ENCODE measurements at places on chromosomes 5 and 9.

- no peak for DNase-seq
Observed at GRCh38 chr5:128053291-128053954, 30.1 kb upstream of the SLC12A2 start.

- DNase-seq: no peak
Observed at GRCh38 chr5:61346511-61346910, 14.5 kb downstream of the ZSWIM6 start.

DNA sequence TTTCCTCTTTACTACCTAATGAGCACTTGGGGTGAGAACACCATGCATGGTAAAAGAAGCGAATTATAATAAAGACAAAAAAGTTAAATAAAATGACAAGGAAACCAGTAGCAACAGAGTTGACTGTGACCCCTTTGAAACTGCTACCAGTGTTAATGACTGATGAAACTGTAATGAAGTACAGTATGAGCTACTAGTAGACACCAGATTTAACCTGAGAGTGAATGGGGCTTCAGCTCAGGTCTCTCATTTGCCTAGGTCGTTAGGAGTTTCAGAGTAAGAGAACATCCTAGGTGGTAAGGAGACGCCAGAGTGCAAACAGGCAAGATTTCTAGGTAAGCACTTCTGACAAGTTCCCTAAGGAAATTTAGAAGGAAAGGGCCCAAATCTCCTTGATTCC, 346.4 kb downstream of the BNC2 start:
- DNase-seq: no peak

- DNase-seq: no peak
Observed at GRCh38 chr5:160303690-160304089, 8.7 kb downstream of the CCNJL start.

DNA sequence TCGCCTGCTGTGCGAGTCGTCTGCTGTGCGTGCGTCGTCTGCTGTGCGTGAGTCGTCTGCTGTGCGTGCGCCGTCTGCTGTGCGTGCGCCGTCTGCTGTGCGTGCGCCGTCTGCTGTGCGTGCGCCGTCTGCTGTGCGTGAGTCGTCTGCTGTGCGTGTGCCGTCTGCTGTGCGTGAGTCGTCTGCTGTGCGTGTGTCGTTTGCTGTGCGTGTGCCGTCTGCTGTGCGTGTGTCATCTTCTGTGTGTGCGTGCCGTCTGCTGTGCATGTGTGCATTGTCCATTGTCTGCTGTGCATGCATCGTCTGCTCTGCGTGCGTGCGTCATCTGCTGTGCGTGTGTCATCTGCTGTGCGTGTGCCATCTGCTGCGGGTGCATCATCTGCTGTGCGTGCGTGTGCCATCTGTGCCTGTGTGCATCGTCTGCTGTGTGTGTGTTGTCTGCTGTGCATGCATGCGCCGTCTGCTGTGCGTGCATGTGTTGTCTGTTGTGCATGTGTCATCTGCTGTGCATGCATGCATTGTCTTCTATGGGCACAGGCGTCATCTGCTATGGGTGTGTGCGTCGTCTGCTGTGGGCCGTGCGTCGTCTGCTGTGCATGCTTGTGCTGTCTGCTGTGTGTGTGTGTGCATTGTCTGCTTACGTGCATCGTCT, 68.6 kb upstream of the IRX4 start:
- no peak for DNase-seq

GRCh38 chr5:52997424-52997823, 8.3 kb downstream of the ITGA2 start:
- no peak for DNase-seq

DNA sequence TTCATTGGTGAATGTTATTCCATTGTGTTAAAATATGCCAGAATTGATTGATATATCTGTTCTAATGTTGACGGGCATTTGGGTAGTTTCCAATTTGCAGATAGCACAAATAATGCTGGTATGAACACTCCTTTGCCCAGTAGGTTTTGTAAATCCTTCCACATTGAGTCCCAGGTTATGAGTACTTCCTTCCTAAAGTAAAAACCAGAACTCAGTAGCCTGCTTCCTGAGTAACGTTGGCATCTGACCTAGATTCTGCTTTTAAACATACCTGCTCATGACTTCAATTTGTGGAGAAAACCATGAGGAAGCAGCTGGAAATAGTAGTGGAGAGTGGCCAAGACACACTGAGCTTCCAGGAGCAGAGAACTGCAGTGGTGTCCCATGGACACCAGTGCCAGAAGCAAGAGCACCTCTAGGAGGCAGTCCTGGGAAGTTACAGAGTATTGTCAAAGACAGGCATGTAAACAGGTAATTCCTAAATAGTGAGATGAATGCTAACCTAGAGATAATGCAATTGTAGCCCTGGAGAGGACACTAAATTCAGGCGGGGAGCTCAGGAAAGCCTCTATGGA, 24.3 kb upstream of the RASGRF2 start:
- no peak for DNase-seq

DNA sequence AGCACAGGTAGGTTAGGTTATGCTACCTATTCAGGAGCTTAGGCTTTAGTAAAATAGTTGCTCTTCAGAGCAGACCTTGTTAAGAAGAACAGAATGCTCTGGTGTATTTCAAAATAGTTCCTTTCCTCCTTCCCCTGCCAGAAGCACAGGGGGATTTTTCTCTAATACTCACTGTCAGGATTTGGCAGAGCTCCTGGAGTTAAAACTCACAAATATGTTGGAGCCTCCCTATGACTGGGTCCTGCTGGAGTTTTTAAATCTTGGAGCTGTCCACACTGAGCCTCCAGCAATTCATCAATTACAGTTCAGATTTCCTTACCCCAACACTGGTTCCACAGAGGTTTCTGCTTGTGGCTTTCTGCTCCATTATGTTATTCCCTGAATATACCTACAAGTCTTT, 1233.8 kb upstream of the WWC1 start:
- DNase-seq: no peak

- DNase-seq: peak; percentile 48
Observed at GRCh38 chr5:177389241-177390169, 5.3 kb downstream of the SLC34A1 start.

DNA sequence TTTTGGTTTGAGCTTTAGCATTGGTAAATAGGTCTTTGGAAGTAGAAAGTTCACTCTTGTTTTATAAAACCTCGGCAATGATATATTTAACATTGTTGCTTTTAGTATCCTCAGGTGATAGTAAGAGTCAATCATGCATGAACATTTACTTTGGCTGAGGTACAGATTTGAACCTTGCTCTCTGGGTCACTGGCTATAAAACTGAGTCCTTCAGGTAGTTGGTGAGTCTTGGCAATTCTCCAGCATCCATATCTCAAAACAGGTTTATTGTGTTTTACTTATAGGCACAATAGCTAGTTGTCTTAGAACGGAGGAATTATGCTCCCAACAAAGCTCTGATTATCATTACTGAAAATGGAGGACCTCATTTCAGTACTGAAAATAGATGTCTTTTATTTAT, 75.1 kb downstream of the MAT2B start:
- no peak for DNase-seq

DNA sequence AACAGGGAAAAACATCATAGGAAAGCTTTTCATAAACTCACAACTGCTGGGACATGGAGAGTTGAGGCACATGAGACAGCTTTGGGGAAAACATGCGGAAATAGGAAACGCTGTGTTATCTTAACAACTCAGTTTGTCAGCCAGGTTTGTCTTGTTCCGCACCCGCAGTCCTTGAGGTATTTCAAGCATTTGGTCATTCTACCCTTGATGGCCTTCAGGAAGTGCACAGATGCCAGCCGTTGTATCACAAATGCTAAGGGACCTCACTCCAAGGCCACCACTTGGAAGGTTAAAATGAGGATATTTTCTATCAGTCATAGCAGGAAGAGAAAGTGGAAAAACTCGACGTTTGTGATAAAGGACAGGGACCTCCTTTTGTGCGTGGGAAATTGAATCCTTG, 83.8 kb downstream of the TRIO start:
- no peak for DNase-seq

DNA sequence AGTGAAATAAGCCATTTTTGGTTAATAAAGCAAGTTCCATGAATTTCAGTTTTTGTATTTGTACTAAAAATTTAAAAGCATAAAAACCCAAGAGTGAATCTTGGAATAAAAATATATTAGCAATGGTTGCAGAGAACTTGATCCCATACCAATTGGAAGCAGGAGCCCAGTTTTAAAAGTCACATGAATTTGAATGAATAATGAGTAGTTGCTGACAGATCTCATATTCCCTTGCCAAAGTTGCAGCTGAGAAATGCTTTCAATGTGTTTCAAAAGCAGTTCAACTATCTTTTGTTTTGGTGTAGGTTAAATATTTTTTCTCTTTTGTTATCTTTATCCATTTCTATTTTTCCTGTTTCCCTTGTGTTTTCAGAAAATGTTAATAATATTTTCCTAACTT, 818.6 kb downstream of the CDH18 start:
- DNase-seq: no peak

GRCh38 chr5:56496581-56497063, 263.5 kb upstream of the ANKRD55 start:
- no peak for DNase-seq

- DNase-seq: peak; percentile 81
Observed at GRCh38 chr9:137240318-137240840, 708 bp upstream of the TUBB4B start.

DNA sequence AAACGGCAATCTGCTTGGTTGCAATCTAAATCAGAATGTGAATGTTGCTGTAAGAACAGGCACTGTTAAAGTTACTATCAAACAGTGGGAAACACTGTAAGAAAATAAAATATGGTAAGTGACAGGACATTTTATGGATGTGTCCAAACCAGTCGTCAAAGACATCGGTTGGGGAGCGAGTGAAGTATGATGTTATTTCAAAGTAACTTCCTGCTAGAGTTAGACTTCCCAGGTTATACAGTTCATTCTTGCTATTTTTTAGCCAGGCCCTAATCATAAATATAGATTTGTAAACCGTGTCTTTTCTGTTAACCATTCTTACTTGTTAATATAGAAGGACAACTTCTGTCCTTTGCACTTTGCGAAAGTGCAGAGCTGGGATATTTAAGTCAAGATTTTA, 30.2 kb downstream of the LIX1 start:
- DNase-seq: no peak

DNA sequence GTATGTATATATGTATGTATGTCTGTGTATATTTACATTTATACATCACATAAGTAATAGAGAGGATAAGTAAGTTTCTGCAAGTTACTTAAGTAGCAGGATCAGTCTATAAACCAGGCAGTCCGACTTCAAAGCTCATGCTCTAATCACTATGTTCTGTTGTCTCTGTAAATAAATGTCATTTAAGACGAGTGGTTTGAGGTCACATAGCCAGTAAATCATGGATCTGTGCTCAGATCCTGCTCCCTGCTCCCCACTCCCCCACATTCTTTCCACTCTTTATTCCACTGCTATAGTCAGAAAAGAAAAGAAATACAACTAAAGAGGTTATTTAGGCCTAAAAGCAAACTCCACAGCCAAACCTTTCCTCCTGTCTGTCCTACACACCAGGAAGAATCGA, 90.4 kb downstream of the SERINC5 start:
- DNase-seq: no peak

- peak; percentile 74 for DNase-seq
Observed at GRCh38 chr9:68802525-68803015, 97.5 kb downstream of the PIP5K1B start.

- DNase-seq: no peak
Observed at GRCh38 chr5:172545291-172545801, 91.0 kb upstream of the SH3PXD2B start.

DNA sequence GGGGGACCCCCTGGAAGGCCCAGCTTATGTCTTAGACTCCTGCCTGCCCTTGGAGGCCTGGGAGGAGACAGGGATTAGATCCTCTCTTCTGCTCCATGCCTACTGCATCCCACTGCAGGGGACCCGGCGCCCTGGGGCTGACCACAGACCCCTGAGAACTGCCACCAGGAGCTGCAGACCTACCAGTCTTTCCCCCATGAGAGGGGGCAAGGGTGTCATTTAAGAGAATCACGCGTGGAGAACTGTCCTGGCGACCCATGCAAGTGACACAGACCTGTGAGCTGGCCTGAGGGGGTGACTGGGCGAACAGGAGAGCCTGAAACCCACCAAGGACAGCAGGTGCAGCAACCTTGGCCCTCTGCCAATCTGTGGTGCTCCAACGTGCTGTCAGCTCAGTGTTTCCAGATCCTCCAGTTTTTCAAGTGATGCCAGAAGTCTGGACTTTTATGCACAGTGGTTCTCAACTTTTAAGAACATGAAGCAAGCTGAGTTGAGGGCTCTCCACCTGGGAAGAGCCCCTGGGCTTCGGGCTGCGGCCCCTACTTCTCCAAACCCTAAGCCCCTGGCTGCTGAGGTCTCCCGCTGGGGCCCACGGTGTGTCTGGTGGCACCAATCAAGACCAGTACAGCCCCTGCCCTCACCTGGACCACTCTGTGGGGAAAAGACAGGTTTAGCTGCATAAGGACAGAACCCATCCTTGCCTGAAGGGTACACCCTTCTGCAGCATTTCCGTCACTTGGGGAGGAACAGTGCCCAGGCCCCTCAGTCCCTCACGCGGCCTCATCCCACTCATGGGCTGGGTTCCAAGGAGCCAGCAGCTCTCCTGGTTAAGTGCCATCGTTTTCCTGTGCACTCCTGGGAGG, 18.2 kb downstream of the GFPT2 start:
- DNase-seq: no peak

- no peak for DNase-seq
Observed at GRCh38 chr9:134162926-134163370, 1.4 kb downstream of the RNU6ATAC start.

DNA sequence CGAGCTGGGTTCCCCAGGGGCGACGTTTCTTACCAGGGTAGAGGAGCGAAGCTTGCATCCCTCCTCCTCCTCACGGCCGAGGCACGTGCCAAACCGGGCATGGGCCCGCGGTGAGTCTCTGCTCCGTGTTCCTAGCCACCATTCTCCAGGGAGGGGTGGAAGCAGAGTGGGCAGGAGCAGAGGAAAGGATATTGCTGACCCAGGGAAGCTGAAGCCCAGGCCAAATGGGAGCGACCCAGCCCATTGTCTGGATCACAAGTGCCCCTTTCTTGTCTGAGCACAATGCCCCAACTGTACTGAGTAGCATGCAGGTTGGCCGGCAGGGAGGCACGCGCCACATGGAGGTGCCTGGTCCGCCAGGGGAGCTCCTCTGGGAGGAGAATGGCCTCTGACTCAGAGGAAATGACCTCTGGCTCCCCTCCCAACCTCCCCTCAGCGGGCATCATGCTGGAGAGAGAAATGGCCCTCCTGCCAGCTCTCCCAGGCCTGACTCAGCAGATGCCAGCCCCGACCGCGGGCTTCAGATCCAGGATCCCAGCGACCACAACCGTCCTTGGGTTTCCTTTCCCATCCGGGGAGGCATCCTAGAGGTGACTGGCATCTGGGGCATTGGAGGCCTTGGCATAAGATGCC, 1.1 kb downstream of the PRR7 start:
- no peak for DNase-seq

- no peak for DNase-seq
Observed at GRCh38 chr5:172789687-172790495, 18.9 kb upstream of the DUSP1 start.

- peak; percentile 73 for DNase-seq
Observed at GRCh38 chr9:136309101-136309801, 5.4 kb upstream of the CCDC187 start.

- peak; percentile 30 for DNase-seq
Observed at GRCh38 chr9:134689321-134690181, 47.9 kb downstream of the COL5A1 start.

DNA sequence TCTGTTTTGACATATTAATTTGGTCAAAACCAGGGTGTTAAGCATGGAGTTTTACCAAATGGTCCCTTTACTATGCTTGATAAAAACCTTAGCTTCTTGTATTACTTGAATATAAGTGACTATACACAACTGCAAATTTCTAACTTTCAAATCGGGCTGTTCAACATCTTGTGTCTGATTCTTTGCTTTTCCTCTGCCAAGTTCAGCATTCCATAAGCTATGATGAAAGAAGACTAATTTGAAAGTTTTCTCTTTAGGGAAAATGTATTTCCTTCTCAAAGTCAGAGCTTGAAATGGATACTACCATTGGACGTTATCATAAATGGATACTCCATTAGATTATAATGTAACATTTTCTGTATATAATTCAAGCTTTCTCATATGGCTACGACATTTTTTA, 792.9 kb downstream of the EFNA5 start:
- DNase-seq: no peak
